MM.1S (cell line): ENCODE measurements at places on chromosomes 2 and 18.

- no peak for DNase-seq
These were observed 197.8 kb downstream of the SMAD7 start for GRCh38 chr18:48752928-48753327.

- DNase-seq = no peak
These were observed 134.1 kb downstream of the FAM210A start for GRCh38 chr18:13592246-13592645.

DNA sequence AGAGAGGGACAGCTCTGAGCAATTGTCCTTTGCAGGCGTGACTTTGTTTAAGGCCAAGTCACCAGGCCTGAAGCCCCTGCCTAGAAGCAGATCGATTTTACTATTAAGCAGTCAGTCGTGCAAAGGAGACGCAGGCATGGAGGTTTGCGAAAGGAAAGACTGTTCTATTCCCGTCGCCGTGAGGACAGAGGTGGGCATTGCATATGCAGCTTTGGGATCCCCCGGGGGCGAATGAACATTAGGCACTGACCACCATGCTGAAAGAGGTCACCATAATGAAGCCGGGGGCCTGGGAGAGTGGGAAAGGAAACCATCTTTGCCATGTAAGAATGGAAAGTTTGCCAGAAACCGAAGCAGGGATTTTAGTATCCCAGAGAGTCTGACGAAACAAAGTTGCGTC lies 231.6 kb downstream of the BCL11A start:
- DNase-seq = no peak

GRCh38 chr18:7856733-7857132 lies 289.6 kb downstream of the PTPRM start:
- DNase-seq = no peak

DNA sequence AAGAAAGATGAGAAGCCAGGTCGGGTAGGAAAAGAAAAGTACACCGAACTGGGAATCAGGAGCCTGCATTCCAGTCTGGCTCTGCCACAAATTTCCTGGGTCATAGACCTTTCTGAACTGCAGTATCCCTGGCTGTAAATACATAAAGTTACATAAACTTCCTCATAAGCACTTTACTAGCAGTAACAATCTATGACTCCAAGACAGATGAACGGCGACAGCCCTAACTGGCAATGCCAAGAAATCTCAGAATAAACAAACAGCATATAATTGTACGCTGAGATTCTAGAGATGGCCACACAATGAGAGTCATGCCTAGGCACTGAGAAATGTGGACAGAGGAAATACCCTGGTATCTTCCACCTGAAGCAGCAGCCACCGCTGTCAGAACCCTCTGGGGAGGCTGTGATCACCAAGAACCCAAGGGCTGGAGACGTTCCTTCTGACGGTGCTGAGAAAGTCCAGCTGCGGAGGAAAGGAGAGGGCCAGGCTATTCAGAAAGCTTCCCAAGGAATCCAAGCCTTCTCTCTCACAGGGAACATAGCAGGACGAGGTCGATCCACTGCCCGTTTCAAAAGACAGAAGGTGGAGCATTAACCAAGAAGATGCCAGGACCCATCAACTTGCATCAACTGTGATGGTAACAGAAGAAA lies 89.3 kb upstream of the SLC66A3 start:
- DNase-seq = no peak

GRCh38 chr2:46202453-46202852 lies 94.8 kb upstream of the EPAS1 start:
- DNase-seq = no peak

- DNase-seq = no peak
These were observed 18.7 kb downstream of the ARHGAP28 start for GRCh38 chr18:6748241-6748640.

DNA sequence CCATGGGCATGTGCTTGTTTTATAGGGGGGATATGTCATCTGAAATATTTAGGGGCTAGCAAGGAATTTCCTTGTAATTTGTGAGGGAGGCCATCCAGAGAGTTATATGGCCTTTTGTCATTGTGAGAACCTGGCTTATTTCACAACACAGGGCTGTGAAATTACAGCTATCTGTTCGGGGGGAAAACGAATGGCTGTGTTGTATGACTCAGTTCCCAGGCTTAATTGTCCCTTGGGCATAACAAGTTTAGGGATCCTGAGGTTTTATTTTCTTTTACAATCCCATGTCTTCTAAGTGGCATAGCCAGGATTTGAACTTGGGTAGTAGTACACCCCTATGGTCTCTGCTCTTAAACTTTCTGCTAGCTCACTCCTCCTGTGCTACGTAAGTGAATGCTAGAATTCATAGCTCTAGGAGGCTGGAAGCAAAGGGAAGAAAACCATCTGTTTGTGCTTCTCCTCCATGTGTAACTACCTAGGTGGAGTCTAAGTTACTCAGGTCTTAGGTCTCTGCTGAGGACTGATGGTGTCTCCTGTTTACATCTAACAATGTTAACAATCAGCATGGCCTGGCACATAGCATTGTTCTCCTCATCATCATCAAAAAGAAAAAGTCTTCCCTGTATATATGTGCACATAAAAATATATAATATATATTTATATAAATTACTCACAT lies 53.8 kb downstream of the SKA1 start:
- no peak for DNase-seq

- DNase-seq = no peak
These were observed 35.9 kb upstream of the MGAT5 start for GRCh38 chr2:134217924-134218323.

- no peak for DNase-seq
These were observed 20.7 kb downstream of the ACVR2A start for GRCh38 chr2:147865560-147865959.

DNA sequence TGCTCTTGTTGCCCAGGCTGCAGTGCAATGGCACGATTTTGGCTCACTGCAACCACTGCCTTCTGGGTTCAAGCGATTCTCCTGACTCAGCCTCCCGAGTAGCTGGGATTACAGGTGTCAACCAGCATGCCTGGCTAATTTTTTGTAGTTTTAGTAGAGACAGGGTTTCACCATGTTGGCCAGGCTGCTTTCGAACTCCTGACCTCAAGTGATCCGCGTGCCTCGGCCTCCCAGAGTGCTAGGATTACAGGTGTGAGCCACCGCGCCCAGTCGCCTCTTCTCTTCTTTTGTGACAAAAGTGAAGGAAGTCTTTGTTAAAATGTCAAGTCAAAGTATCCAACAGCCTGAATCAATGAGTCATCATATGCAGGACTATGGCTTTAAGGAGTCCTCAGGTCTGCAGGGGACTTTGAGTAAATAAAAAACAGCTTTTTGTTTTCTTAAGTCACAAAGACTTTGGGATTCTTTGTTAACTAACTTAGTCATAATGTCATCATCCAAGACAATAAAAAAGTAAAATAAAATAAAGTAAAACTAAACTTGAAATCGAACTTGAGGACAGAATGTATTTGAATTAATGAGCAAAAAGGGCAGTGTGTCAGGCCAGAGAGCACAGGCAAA lies 1153.2 kb downstream of the SUCLG1 start:
- DNase-seq = no peak

- DNase-seq = peak; percentile 88
These were observed 60.5 kb downstream of the MAP4K4 start for GRCh38 chr2:101758001-101758400.

- DNase-seq = no peak
These were observed 92.7 kb downstream of the COPS8 start for GRCh38 chr2:237178396-237178795.

- no peak for DNase-seq
These were observed 64.5 kb downstream of the ADI1 start for GRCh38 chr2:3454802-3455201.

DNA sequence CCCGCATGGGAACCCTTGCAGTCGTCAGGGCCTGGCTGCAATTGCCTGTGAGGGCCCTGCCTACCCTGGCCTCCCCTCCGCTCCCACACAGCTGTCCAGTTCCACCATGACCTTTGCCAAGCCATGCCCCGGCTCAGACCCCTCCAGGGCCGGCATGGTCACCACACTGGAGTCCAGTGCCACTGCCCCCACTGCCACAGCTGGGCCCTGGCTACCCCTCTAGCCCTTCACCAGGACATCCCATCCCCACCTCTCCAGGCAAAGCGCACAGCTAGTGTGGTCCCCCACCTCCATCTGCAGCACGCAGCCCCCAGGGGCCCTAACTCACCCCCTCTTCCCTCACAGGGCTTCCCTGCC lies 70.3 kb upstream of the SMAD7 start:
- no peak for DNase-seq

- DNase-seq = no peak
These were observed 29.1 kb upstream of the NEMP2 start for GRCh38 chr2:190563646-190564045.

- no peak for DNase-seq
These were observed 37.4 kb downstream of the TMEM87B start for GRCh38 chr2:112092286-112093041.

GRCh38 chr2:70686577-70687460 lies 81.2 kb downstream of the ADD2 start:
- DNase-seq = peak; percentile 76

- no peak for DNase-seq
These were observed 12.5 kb upstream of the ANKRD29 start for GRCh38 chr18:23675236-23675635.

- no peak for DNase-seq
These were observed 97.1 kb upstream of the PXDN start for GRCh38 chr2:1841461-1841860.

DNA sequence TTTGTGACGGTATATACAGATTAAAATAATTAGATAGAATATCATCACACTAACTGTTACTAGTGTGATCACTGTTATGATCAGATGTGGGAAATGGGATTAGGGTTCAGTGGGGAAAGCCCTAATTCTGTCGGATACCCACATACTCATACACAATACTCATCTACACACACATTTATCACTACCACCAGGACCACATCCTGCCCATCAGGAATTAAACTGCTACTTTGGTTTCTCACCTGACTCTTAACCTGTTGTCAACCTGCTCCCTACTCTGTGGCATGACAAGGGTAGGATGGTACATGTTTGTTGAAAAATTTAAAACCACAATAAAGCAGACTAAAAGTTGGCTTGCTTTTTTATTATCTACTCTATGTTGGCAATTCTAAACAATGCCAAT lies 24.8 kb upstream of the CYP26B1 start:
- no peak for DNase-seq

DNA sequence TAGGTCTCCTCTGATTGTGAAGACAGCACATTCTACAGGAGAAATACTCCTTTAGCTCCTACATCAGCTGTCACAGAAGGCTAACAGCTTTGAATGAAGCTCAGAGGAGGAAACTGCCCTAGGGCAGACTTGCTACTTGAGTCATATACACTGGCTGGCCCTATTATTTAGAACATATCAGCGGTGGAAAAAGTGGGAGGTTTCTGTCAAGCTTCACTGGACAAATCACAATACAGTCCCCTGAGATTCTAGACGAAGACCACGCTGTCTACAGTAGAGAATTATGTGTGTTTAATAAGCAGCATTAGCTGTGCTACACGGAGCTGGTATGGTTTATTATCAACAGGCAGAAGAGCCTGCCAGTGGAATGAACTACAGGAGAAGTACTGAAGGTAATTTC lies 230.9 kb upstream of the FSIP2 start:
- DNase-seq = no peak

- DNase-seq = no peak
These were observed 6.7 kb downstream of the SETBP1 start for GRCh38 chr18:44687421-44687820.

- DNase-seq = no peak
These were observed 159.6 kb upstream of the SMIM21 start for GRCh38 chr18:75587131-75587530.

DNA sequence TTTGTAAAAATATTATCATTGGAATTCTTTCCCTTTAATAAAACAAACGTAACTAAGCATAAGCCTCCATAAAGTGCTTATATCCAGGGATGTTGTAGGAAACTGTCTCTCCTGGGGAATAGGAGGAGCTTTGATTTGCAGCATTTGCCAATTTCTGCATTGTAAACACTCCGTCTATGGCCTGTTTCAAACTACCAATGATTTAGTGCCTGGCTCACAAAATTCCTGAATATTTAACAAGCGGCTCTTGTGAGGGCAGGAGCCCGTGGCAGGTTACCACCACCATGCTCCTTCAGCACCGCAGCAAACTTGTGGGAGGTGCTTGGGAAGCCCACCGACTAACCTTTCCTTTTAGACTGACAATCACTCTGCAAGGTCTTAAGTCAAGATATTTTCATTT lies 520.3 kb downstream of the SOX11 start:
- no peak for DNase-seq

GRCh38 chr2:27073782-27074181 lies 2.3 kb upstream of the OST4 start:
- DNase-seq = no peak

- no peak for DNase-seq
These were observed 121.0 kb downstream of the RBMS1 start for GRCh38 chr2:160372585-160372984.

DNA sequence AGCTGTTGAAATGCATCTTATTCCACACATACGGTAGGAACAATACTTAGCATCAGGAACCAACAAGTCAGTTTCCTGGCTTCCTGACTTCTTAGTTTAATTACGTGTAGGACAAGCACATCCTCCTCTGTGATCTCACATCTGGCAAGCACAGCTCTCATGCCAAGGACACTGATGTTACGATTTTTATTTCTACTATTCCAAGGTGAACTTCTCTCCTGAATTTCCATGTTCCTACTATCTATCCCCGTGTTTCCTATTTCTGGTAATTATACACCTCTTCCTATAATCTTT lies 374.0 kb downstream of the NCKAP5 start:
- DNase-seq = no peak

GRCh38 chr2:216316743-216317142 lies 55.5 kb downstream of the MARCHF4 start:
- no peak for DNase-seq

- DNase-seq = no peak
These were observed 451.6 kb downstream of the SOX11 start for GRCh38 chr2:6143812-6144211.

- peak; percentile 68 for DNase-seq
These were observed 34.9 kb downstream of the CAVIN2 start for GRCh38 chr2:191811807-191812602.

- DNase-seq = no peak
These were observed 55.7 kb downstream of the LRRFIP1 start for GRCh38 chr2:237682856-237683670.

DNA sequence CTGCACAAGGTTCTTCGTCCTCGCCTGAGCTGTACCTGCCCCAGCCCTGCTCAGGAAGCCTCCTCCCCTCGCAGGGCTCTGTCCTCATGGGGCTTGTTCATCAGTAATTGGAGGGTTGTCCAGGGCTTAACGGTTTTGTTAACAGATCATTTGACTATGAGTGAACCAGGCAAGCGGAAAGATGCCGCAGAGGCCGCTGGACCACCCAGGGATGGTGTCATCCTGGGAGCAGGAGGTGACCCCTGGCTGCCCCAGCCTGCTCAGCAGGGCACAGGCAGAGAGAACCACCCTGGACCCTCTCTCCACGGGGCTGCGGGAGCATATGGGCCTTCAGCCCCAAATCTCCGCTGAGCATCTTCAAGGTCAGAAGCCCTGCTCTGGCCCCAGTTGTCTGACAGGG lies 264.3 kb downstream of the KLHL29 start:
- DNase-seq = no peak

- DNase-seq = peak; percentile 8
These were observed 770 bp downstream of the NBAS start for GRCh38 chr2:15560140-15560987.

GRCh38 chr2:106085181-106085940 lies 108.7 kb downstream of the UXS1 start:
- DNase-seq = peak; percentile 62
